ENCODE measurements at places on chromosomes 16 and 17. TPM values are rescaled to one million over a fixed set of nuclear protein-coding genes. Genes with fewer than 3 reads are reported as not detected.

- no peak for DNase-seq
Observed at GRCh38 chr16:4814542-4815173, 12.2 kb upstream of the ROGDI start.

GRCh38 chr16:54200161-54200534 is 86.4 kb downstream of the IRX3 start:
- DNase-seq = no peak

DNA sequence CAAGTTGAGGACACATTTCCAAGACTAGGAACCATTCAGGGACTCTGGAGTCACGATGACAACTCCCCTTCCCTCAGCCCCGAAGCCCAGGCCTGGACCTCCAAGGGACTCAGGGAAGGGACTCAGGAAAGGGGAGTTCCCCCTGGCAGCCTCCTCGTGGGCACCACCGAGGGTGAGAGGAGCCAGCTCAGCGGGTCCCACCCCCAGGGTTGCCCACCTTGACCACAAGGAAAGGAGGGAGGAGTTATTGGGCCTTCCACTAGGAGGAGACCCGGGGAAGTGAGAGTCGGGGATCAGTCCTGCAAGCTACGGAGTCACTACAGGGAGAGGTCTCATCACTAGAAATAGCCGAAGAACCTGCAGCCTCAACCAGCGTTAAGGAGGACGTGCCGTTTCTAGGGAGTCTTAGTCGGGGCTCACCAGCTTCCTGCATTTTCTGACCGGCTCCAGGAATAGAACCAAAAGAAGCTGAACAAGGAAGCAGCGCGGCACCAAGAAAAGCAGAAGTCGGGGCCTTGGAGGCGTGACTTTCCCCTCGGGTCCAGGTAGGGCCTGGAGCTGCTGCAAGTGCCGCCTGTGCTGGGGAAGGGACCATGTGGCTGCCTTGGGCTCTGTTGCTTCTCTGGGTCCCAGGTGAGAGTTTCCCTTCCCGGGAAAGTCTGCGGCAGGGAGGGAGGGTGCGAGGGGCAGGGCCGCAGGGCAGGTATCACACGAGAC is at the start of gene CD300A:
Gene CD300A, plus strand, starts transcription at position 524 of the 717 bp plus-strand sequence. Its CDS starts 70 bp downstream, at position 594.
- no peak for DNase-seq

DNA sequence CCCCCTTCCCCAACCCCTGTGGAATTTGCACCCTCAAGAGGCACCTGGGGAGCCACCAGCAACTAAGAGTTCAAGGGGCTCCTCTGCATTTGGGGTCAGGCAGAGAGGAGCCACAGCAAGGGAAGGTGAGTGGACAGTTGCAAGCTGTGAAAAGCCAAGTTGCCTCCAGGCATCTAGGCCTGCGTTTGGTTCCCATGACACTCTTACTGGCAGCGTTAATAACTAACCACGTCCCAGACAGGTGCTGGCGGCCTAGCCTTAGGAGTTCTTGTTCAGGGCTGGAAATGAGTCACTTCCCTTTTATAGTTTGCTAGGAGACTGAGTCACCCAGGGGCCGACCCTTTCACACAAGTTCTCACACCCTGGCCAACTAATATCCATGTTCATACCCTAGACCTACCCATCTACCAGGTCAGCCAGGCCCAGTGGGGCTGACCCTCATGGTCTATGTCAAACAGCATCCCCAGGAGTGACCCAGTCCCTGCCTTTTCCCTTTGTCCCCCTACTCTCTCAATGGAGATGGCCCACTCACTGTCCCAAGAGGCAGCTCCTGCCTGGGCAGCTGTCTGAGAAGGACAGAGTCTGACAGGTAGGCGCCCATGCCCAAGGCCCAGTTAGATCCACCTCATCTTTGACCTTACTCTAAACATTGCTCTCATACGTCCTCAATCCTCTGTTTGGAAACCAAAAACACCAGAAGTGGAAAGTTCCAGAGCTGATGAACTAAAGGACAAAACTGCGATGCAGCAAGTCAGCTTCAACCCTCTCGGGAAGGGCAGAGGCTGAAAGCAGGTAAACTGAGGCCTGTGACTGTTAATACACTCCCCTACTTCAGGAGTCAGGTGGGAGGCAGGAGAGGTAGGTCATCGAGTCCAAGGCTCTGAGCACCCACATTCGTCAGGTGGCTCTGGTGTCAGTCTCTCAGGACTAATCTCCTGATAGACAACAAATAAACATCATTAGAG is 300.6 kb downstream of the SOX9 start:
- DNase-seq = peak; percentile 99

- peak; percentile 49 for DNase-seq
Observed at GRCh38 chr16:15539197-15539596, 103.8 kb downstream of the MARF1 start.

DNA sequence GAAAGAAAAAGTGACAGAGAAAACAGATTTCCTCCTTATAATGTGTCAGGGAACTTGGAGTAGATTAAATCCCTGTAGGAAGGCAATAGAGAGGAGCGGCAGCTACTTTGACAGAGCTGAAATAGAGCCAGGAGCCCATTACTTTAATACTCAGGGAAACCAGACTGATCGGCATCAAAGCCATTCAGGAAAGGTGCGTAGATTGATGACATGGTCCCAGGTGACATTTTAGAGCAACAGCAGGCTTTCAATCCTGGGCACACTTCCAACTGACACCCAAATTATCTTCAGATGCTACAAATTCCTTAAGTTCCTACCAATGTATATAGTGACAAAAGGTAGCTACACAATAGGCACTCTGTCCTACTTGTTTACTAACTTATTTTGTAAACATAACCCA is 821.5 kb downstream of the CDH8 start:
- DNase-seq = no peak

DNA sequence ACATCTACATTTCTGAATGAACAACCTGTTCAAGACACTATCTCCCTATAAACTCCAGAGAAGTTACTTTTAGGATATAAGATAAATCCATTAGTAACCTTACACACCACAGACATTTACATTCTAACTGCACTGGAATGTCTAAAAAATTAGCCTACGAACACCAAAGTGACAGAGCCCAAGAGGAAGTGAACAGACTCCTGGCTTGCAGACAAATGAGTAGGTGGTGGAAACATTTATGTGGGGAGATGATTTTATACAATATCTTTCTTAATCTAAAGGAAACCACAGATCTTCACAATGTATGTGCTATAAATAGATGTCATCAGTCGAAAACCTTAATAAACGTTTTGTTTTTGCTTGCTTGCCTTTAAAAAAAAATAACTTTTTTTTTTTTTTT is 18.8 kb downstream of the ZNF652 start:
- no peak for DNase-seq

DNA sequence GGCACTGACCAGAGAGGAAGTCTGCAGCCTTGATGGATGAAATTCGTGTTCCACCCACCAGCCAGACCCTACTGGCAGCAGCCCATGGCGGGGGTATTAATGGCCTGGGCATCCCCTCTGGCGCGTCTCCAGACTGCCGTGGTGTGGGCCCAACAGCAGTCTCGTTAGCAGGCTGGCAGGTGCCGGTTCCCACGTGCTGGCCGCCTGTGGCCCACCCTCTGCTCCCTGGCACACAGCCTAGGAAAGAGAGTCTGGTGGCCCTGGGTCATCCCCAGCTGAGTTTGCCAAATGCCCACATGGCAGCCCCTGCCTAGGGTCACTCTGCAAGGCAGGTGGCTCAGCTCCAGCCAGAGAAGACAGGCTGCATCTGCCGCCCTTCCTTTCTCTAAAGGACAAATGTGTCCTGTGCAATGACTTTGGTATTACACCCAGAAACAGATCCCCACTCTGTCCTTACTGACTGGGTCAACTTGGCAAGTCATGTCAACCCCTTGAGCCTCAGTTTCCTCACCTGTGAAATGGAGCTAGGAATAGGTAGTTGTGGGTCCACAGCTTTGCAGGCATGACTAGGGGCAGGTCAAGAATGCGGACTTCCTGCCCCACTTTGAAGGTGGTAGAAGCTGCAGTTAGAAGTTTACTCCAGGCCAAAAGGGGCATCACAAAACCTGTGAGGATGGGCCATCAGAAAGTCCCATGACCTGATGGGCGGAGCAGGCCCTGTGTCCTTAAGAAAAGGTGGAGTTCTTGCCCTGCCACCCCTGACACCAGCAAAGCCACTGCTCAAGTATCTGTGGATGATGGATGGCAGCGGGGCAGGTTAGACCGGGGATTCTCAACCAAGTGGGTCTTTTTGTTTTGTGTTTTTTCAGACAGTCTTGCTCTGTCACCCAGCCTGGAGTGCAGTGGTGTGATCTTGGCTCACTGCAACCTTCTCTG is 76.6 kb downstream of the ABCC6 start:
- no peak for DNase-seq

DNA sequence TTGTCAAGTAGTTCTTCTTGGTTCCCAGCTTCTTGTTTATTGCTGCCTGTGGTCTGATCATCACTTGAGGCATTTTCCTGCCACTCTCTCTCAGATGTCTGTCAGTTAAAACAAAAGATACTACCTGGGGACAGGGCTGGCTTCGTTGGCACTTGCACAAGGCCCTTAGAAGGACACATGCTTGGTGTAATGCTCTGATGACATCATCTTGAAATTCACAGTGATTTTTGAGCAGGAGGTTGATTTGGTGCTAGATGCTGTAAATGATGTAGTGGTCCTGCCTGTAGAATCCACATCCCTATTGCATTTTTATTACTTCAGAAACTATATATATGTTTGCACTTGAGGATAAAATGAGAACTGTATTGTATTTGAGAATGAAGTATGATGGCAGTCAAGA is 210.3 kb downstream of the LGALS9B start:
- no peak for DNase-seq

Gene COPS3
- total RNA-seq = 143 TPM

- DNase-seq = no peak
Observed at GRCh38 chr17:69231521-69231920, 2.9 kb upstream of the ABCA10 start.

Gene CA4
- not detected for total RNA-seq

DNA sequence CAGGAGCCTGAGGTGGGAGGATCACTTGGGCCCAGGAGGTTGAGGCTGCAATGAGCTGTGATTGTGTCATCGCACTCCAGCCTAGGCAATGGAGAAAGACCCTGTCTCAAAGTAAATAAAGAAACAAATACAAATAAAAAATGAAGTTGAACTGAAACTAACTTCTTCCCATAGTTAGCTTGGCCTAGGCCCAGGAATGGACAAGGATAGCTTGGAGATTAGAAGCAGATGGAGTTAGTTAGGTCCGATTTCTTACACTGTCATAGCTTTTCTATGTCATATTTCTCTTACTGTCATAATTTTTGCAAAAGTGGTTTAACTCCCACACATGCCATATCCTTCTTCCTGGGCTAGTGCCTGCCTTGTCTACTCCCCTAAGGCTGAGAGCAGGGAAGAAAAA is 154.7 kb upstream of the CACNG3 start:
- no peak for DNase-seq

- DNase-seq = no peak
Observed at GRCh38 chr16:19169082-19169639, 1.1 kb downstream of the SYT17 start.

DNA sequence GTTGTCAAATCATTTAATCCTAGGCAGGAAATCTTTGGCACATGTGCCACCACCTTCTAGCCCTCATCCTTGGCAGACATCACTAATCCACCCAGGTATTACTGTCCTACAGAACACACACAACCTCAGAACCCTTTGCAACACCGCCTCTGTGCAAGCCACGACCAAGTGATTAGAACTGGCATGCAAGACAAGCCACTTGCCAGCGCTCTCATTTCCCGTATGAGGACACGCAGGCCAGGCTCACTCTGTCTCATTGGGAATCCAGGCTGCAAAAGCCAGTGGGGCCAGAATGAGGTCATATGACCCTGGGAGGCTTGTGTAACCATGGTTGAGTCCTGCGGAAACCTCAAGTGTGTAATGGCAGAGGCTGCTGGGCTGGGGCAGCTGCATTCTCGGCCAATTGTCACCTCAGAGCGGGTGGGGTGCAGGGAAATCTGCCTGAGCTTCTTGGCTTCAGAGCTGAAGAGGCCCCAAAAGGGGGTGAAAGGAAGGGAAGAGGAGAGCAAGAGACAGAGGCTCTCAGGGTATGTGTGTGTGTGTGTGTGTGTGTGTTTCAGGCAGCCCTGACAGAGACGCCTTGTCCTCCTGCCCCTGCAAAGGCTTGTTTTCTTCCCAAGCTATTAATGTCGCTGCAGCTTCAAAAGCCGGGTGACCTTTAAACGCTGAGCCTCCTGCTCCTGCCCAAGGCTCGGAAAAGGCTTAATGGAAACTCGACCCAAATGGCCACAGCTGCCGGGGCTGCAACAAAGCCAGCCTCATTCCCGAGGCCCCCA is 43.2 kb upstream of the MRPS23 start:
- peak; percentile 97 for DNase-seq

- no peak for DNase-seq
Observed at GRCh38 chr16:35431829-35432663, 1972.6 kb downstream of the TP53TG3F start.
